Neural crest cell (in vitro differentiated cells): ENCODE measurements at places on chromosomes 1 and 21. TPM values are rescaled to one million over a fixed set of nuclear protein-coding genes. Genes with fewer than 3 reads are reported as not detected.

DNA sequence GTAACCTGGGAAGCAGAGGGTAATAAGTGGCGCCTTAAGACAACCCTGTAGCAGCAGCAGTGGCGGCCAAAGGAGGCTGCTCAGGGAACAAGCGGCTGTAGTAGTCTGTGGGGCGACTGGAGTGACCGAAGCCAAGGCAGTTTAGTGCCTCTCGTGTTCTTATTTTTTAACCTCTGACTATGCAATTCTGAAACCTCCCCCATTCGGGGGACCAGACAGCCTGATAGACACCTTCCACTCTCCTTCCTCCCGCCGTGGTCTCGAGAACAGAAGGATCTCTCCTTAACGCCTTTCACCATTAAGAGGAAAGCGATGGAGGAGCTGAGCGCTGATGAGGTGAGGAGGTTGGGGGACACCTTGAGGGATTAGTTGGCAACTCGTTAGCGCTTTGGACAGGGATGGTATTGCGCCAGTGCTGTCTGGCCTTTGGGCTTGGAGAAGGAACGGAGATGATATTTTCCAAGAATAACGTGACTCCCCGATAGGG is 644 bp downstream of the UBE4B start:
- DNase-seq: no peak

DNA sequence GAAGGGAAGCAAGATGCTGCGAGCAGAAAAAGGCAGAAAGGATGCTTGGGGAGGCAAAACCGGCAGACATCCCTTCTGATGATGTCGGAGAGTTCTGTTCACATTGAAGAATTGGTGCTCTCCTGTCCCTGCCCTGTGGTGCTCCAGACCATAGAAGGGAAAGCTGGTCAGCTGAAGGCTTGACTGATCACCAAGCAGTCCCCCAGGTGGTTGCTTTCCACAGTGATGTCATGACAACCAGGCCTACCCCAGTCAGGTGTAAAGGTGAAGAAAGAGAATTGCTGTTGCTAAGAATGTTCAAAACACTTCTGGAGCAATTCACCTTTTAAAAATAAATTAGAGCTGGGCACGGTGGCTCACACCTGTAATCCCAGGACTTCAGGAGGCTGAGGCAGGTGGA is 59.5 kb downstream of the OPTC start:
- no peak for DNase-seq

DNA sequence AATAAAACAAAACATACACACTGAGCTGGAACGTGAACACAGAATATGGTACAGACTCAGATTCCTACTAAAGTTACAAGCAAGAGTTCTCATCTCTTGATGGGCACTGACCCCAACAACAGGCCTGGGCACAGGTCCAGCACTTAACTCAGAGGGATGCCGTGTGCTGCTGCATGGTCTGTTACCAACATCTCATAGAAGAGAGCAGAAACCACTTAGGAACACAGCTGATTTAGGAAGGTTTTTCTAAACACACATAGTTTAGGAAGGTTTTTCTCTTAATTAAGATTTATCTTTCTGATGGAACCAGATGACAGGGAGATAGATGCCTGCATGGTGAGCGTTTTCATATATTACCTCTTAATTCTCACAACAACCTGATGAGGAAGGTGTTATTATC is 1.5 kb downstream of the GCLM start:
- DNase-seq: no peak

DNA sequence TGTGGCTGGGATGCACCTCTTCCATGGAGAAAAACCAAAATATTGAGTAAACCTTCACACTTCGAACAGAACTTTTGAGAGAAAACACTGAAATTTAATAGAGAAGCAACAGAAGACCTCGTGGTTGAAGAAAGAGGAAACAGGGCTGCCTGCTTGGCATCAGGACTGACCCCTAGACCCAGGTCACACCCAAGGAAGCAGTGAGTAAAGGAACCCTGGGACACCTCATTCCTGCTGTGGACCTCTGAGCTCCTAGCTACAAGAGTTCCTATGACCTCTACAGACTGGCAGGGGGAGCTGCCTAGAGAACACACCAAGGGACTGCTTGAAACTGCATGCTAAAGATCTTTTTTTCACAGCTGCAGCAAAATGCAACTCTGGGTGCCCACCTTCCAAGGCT is 67.8 kb downstream of the FASLG start:
- DNase-seq: no peak

DNA sequence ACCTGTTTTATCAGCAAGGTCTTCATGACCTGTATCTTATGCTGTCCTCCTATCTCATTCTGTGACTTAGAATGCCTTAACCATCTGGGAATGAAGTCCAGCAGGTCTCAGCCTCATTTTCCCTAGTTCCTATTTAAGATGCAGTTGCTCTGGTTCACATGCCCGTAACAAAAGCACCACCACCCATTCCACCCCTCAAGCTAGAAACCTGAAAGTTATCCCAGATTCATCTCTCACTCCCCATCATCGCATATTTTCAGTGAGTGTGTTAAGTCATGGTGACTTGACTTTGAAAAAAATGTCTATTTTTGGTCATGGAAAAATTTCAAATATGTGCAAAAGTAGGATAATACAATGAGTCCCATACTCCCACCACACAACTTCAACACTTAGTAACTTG is 11.7 kb downstream of the HMGN2 start:
- no peak for DNase-seq

GRCh38 chr1:79326875-79327274 is 320.3 kb upstream of the ADGRL4 start:
- no peak for DNase-seq

- no peak for DNase-seq
Measured at GRCh38 chr1:40386359-40386723, 12.8 kb downstream of the SMAP2 start.

- DNase-seq: no peak
Measured at GRCh38 chr21:44334329-44335030, 4.7 kb downstream of the CFAP410 start.

DNA sequence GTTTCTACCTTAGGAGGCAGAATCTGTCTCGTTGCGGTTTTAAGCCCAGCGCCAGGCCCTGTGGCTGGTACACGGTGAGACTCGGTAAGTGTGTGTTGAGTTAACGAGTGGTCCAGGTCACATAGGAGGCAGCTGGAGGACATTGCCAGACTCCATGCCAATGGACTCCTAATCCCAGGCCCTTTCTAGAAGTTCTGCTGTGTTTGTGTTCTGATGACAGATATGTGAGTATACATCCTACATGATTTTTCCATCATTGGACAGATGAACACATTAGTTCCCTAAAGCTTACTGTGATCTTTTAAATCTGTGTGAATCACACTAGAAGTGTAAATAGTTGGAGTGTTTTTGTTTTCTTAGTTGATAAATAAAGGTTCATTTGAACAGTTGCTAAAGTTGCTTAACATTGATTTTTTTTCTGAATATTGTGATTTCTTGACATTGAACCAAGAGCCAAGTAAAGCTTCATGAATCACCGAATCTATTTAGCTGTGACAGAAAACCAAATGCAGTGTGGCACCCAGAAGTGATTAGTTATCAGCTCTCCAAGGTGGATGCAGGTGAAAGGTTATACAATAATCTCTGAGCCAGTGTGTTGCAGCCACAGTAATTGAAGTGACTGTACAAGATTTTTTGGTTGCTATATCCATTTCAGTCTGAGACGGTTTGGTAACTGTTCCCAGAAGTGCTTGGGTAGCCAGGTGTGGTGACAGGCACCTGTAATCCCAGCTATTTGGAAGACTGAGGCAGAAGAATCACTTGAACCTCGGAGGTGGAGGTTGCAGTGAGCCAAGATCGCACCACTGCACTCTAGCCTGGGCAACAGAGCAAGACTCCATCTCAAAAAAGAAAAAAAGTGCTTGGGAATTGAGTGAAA is 46.3 kb downstream of the DOP1B start:
- DNase-seq: no peak

Gene ACTN2
- total RNA-seq: 0.54 and 0.91 TPM in 2 replicates

Gene DISP3
- 6.8 and 9.1 TPM in 2 replicates for total RNA-seq

Gene CTSE
- total RNA-seq: not detected in 2 replicates

Gene EVA1C
- total RNA-seq: not detected in 2 replicates
